Stimulated activated CD4-positive, alpha-beta T cell treated with anti-CD3 and anti-CD28 coated beads, Interleukin-1b, Interleukin-23, amount 100 ng/mL, for 1 hour (primary cell): ENCODE measurements at places on chromosomes 6 and 20.

DNA sequence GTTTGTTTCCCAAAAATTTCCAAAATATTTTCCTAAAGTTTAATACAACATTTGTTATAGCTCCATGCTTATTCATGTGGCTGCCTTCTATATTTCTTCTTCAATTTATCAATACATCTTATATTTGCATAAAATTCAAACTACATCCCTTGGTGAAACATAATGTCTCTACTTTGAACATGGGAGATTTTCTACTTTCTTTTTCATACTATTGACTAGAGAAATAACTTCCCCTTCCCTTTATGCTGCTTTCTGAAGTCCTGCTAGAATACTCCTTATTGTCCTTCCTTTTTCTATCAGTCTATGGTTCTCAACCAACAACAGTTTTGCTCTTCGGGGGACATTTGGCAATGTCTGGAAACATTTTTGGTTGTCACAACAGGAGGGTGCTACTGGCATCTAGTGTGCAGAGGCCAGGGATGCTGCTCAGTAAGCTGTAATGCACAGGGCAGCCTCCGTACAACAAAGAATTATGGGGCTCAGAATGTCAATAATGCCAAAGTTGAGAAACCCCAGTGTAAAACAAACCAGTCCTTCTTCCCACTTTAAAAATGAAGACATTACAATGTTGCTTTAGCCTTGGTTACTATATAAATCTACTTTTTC lies 29.9 kb downstream of the MKKS start:
- DNase-seq = no peak

DNA sequence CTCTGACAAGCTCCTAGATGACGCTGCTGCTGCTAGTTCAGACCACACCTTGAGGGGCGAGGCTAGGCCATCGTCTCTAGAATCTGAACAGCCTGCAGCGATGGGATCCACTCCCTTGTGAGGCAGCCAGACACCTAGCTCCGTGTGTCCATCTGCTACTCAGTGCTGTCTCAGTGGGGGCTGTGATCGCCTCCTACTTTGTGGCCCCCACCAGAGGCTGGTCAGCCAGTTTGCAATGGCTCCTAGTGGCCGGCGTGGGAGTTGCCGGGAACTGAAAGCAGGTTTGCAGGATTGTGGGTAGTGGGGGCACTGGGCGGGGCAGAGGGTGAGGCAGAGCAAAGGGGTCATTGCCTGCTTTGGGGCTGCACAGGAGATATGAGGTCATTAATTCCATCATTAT lies 2.8 kb downstream of the CCN5 start:
- no peak for DNase-seq

DNA sequence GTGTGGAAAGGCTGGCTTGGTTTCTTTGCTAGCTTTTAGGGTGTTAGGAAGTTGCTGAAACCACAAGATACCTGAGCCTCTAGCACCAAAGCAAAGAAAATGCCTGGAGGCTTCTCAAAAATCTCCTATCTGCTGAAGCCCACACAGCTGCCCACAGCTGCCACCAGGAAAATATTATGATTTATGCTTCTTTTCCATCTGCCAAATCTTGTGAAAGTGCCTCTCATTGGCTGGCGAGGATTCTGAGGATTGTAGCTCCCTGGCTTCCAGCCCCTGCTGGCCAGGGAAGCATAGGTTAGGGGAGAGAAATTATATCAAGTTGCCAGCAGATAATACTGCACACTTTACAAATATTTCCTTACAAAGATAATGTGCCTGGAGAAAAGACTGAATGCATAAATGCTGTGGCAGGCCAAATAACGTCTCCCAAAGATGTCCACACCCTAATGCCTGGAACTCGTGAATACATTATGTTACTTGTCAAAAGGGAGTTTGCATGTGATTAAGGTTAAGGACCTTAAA lies 98.4 kb downstream of the MRPL14 start:
- DNase-seq = no peak

DNA sequence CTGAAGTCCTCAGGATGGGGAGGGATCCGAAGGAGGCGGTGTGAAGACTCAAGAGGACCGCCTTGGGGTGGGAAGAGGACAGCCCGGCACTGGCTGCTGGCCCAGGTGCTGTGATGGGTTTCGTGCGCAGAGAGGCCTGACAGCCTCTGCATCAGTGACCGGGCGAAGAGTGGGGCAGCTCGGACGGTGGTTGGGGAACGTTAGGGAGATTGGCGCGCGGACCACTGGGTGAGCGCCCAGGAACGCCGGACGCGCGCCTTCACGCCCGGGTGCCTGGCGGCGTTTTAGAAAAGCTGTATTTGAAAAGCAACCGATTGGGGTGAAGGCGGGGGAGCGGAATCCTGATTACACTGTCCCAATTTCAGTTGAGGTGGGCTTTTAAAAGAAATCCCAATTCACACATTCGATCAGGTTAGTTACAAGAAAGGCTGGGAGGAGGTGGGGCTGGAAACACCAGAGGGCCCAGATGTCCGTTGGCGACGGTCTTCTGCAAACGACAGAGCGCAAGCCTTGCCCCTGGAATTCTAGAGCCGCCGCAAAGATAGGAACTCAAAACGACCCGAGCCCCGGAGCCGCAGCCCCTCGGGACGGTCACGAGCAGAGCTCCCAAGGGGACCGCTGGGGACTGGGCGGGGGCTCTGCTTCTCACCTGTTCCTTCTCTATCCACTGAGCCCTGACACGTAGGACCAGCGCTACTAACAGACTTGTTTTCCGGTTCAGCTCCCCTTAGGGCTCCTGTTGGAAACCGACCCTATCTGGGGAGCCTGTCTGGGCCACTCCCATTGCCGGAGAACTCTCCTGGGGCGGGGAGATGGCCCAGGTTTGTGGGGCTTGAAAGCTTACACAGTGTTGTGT lies 8.5 kb upstream of the TRIM40 start:
- no peak for DNase-seq

DNA sequence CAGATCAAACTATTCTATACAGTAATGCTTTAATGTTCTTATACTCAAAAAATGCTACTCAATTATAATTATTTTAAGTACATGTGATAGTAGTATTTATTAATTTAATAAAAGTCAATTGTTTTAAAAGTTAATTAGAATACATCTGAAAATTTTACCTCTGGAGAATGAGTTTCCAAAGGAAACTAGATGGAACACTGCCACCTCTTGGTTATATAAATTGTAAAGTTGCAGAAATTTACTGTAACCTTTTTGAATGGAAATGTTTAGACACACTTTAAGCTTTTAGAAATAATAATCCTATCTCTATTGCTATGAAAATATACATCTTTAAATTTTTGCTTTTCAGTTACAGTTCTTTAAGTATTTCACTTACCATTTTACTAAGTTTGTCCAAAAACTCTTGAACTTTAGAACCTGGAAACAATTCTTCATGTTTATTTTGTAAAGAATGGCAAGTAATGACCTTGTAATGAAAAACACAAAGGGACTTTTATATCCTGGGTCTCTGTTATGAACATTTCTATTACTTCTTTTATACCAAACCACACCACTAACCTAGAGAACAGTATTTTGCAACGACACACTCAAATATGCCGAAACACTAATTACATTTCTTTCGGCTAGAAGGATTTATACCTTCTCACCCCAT lies 10.9 kb upstream of the BMP5 start:
- DNase-seq = no peak

DNA sequence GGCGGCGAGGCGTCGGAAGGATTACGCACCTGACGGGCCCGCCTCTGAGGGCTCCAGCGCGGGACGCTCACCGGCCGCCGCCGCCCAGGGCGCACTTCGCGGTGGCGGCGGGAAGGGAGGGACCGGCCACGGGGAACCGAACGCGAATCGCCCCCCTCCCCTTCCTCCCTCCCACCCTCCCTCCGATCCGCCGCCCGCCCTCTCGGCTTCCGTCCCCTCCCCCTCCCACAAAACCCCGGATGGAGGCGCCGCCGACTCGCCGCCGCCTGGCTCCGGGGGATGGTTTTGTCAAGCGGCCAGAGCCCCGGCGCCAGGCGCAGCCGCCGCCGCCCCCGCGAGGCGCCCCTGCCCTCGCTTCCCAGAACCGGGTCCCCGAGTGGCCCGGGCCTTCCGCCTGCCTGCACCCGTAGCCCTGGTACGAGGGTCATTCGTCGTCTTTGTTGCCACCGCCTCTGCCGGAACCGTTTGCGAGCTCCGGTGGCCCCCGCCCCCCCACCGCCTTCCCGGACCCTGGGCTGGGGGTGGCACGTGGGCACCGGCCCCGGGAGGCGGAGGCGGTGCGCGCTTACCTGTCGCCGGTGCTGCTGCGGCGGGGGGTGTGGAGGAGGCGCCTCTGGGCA lies 398 bp downstream of the ZBTB2 start:
- peak; percentile 63 for DNase-seq

DNA sequence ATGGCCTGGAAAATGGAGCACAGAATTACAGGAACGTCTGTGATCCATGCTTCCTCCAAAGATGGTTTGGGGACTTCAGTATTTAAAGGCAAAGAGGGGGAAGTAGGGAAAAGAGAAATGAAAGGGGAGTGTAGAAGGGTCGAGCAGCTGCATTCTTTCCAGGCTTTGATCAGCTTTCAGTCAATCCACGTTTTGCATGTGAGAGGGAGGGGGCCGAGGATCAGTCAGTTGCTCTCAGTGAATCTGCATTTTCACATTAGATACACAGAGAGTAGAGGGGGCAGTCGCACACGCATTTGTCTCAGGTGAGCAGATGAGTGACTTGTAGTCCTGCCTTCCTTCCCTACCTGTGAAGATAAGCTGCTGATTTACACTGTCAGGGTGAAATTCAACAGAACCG lies 78.8 kb downstream of the FOXF2 start:
- no peak for DNase-seq

GRCh38 chr20:50038169-50038568 lies 55.4 kb downstream of the SNAI1 start:
- DNase-seq = no peak

- no peak for DNase-seq
Measured at GRCh38 chr6:95572098-95572497, 5.2 kb upstream of the MANEA start.

- no peak for DNase-seq
Measured at GRCh38 chr6:15143086-15143485, 102.8 kb upstream of the JARID2 start.

- no peak for DNase-seq
Measured at GRCh38 chr6:91098006-91098405, 511.1 kb upstream of the MAP3K7 start.

- DNase-seq = no peak
Measured at GRCh38 chr20:44541992-44542391, 20.1 kb upstream of the SERINC3 start.

- DNase-seq = no peak
Measured at GRCh38 chr6:46381057-46381456, 110.2 kb downstream of the RCAN2 start.
